ENCODE measurements at places on chromosomes 4 and X. TPM values are rescaled to one million over a fixed set of nuclear protein-coding genes. Genes with fewer than 3 reads are reported as not detected.

Gene PCDH11X
- total RNA-seq, result not detected

Gene SOD3
- total RNA-seq, result not detected

Gene GPR34
- total RNA-seq, result not detected

Gene NPY1R
- not detected for total RNA-seq

Gene ATP2B3
- total RNA-seq, result not detected
